ENCODE measurements at places on chromosomes 12 and 14.

- DNase-seq, result no peak
These were observed 189.2 kb upstream of the MGAT4C start for GRCh38 chr12:86445356-86445755.

DNA sequence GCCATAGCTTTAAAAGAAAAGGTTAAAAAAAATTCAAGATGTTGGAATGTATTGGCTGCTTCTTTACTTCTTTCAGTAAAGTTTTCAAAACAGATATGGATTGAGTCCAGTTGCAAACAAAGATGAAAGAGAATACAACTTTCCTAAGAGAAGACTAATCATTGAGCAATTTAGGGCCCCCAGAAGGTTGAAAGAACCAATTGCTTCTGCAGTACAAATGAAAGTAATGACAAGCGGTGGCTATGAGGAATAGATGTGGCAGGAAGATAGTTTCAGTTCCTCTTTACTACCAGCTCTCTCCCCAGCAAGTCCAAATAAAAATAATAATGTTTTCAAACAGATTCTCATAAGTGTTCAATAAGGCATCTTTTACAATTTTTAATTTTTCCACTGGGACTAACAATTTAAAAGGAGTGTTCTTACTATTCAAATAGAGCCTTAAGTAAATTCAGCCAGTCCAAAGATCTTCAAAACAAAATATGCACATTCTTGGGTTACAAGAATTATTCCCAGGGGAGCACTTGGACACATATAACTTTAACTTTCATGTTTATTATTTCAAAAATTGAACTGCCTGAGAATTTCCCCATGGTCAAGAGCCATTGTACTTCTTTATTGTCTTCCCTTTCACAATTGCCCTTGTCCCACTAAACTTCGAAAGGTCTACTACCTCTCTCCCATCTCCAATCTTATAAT, 62.3 kb upstream of the PPP1R12A start:
- no peak for DNase-seq

GRCh38 chr12:75814851-75815754, 216.5 kb downstream of the PHLDA1 start:
- DNase-seq, result no peak

- DNase-seq, result no peak
These were observed 67.7 kb downstream of the GXYLT1 start for GRCh38 chr12:42076976-42077375.

GRCh38 chr12:116604951-116605641, 45.9 kb downstream of the MAP1LC3B2 start:
- no peak for DNase-seq

GRCh38 chr14:106268013-106268727, 741.8 kb downstream of the TMEM121 start:
- DNase-seq, result no peak

DNA sequence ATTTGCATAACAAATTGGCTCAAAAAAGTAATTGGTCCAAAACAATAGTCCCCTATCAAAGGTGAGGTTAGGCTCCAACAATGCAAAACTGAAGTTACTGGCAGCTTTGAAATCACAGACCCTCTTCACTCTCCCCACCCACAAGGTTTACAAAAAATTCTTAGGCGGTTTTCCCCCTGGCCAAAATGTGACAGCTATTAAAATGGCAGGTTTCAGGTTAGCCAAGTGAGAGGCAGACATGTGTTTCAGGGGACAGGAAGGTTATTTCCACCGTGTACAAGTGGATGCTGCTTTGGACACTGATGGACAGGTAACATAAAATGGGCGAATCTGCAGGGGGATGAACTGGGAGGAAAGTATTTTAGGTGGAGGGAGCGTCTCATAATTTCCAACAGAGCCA, 888 bp upstream of the SPIC start:
- no peak for DNase-seq

- DNase-seq, result no peak
These were observed 1123.0 kb downstream of the VRK1 start for GRCh38 chr14:97920201-97920600.

DNA sequence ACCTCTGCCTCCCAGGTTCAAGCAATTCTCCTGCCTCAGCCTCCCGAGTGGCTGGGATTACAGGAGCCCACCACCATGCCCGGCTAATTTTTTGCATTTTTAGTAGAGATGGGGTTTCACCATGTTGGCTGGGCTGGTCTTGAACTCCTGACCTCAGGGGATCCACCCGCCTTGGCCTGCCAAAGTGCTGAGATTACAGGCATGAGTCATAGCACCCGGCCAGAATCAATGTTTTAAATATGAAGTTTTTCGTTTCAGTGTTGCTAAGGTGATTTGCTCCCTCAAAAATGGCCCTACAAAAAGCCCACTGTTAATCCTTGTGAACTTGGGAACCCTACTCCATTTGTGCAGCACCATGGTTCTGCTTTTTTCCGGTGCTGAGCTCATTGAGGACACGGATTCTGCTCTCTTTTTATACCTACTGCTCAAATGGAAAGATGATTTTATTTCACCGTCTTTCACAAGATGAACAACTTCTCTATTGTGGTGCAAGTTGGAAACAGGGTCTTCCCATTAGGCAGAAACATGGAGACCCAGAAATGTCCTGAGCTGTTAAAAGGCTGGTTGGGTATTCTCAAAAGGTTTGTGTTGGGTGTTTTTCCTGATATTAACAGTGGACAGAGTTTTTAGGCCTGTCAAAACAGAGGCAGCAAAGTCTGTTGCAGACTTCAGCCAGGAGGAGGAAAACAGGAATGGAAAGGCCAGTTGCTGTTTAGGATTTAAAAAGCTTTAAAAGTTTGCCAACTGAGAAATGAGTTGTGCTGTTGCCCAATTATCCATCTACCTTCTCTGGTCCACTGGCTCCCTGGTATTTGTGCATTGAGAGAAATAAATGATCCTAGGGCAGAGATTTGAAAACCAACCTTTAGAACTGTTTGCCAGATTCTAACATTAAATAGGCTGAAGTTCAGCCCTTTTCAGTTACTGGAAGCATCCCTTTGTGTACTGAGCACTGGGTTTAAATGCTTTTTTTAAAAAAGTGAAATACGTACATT, 85.8 kb downstream of the ATP23 start:
- DNase-seq, result no peak

DNA sequence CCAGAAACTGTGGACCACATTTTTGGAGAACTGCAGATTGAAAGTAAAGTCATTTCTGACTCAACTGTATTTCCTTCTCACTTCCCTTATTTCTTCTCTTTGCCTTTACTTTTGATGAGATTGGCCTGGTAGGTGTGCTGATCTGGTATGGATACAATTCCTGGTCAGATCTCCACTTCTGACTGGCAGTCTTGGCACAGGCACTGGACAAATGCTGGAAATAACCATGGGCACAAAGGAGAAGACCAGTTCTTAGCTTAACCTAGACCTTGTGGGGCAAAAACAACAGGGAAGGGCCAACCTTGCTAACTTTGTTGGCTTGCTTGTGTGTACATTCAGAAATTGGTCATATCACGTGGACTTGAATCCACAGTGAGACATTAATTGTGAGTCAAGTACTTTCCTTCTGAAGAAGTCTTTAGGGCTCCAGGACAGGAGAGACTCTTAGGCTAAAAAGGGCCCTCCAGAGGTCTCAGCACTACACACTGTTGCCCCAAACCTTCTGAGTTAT, 75.0 kb downstream of the DIP2B start:
- no peak for DNase-seq

DNA sequence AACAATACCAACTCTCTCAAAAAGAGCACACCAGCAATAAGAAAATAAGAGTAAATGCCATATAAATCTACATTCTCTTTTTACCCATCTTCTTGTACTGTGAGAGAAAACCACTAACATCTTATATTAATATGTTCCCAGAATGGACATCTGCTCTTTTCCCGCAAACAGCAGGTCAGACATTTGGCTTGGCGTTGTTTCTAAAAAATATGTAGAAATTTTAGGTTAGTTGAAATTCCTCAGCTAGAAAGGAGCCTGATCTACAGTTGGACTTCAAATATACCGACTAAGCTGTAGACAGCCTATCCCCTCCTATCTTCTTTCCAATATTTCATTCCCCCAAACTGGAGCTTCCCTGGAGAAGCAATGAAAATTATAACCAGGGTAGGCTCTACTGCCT, 88.7 kb downstream of the PPP2R5E start:
- no peak for DNase-seq

- DNase-seq, result no peak
These were observed 60.5 kb downstream of the PTPRQ start for GRCh38 chr12:80504389-80505163.

- no peak for DNase-seq
These were observed 29.8 kb downstream of the GPRC5D start for GRCh38 chr12:12922191-12922616.

- DNase-seq, result no peak
These were observed 2.6 kb downstream of the KIAA0586 start for GRCh38 chr14:58430156-58430555.

- DNase-seq, result no peak
These were observed 34.9 kb downstream of the RERGL start for GRCh38 chr12:18054925-18055619.

DNA sequence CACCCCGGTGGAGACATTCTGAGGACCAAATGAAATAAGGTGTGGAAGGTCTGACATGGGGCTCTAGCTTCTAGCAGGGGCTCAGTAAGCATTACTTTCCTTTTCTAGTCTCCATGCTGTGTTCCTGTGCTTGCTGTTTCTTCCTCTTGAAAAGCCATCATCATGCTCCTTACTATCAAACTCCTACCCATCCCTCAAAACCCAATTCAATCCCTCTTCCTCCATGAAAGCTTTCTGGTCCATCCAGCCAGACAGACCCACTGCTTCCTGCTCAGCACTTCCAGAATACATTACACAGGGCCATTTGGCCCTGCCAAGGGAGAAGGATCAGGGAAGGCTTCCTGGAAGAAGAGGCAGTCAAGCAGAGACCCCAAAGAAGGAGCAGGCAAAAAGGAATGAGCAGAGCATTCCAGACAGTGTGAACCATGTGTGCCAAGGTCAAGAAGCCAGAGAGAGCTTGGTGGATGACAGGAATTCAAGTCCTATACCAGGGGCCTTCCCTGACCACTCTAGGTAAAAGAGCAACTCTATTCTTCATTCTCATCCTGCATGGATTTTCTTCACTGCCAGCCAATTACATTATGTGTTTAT, 59.5 kb downstream of the NUAK1 start:
- no peak for DNase-seq

- no peak for DNase-seq
These were observed 400 bp downstream of the CHST11 start for GRCh38 chr12:104456950-104457745.

DNA sequence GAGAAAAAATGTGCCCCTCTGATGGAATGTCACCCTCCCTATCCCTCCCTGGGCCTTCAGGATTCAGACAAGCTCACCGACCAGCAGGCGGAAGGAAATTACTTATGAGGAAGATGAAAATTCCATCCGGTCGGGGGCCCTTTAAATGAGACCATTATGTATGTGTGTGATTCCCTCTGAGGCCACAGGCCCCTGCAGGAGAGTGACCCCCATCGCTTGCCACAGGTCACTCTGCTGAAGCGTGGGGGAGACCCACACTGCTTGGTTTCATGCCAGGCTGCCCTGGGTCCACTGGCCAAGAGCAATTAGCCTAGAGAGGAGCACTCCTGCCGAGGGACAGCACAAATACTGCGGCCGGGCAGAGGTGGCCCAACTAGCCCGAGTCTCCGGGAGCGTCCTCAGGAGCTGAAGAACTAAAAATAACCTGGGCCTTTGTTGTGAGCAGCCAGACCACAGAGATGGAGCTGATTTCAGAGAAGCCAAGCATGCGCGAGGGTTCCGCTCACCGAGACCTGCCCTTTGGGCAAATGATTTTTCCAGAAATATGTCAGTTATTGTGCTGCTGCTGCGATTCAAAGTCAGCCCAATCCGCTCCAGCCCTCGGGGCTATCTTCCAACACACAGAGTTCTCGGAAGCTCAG, 276.4 kb downstream of the DPF3 start:
- no peak for DNase-seq

DNA sequence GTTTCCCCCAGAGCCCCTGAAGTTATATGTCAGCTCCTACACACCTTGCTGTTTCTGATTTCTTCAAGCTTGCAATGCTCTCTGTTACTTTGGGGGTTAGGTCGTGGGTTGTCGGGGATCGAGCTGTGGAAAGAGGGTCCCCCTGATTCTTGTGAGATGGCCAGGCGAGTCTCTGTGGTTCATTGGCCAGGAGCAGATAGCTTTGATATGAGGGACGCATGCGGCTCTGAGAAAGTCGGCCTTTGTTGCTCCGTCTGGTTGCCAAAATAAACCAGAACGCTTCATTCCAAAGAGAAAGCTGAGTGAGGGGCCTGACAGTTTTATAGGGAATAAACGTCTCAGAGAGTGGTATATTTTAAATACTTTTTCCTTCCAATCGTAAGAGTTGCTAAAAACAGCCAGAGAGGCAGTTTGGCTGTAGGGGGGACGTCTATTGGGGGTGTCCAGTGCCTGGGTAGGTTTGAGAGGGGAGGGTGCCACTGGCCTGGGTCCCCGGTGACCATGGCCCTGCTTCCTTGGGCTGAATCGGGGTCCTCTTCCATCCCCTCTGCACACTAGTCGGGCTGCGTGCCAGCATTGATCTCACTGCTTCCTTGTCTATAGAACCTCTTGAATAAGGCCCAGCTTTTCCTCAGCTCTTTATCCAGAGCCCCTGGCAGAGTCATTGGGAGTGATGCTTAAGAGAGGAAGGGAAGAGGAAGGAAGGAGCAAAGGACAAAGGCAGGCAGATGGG, 18.9 kb downstream of the CCND2 start:
- DNase-seq, result no peak

DNA sequence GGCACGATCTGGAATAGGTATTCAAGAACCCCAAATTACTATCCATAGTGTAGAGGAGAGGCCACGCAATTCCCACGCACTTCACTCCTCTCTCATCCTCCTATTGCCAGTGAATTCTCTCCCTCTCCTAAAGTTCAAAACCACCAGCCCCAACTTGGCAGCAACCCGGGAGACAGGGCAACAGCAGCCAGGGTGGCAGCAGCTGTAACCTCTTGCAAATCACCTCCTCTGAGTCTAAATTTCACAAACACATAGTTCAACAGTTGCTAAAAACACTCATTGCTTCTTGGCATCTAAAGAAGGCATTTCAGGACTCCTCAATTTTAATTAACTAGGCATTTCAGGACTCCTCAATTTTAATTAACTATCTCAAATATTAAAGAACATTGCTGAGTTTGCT, 37.7 kb upstream of the MANSC4 start:
- no peak for DNase-seq

DNA sequence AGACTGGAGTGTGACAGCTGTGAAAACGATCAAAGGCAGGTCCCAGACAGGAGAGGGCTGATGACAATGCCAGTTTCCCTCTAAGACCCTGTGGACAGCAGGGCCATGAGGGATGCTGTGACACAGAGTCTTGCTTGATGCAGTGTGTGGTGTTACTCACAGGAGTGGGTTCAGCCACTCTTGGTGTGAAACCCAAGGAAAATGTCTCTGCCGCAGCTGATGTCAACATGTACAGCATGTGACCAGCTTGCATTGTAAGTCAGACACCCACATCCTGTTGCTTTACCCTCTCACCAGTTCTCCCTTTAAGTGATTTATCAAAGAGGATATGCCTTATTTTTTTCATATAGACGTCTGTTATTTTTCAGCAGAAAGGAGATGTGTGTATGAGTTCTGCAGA, 268.6 kb downstream of the BTG1 start:
- DNase-seq, result peak; percentile 32

DNA sequence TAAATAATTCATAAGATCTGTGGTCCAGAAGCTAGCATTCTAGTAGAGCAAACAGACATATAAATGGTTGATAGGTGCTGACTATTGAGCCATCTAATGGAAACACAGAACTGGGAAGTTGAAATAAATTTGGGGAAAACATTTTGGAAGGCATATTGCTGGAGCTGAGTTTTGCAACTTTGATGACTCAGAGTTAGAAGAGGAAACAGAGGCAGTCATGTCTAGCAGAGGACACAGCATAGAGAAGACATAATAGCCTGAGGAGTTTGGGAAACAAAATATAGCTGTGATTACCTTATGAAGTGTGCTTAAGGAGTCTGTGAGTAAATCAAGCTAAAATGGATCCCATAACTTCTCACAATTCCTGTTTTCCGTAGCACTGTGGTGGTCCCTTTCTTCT, 86.9 kb upstream of the FLRT2 start:
- DNase-seq, result no peak
